EL (cell line): ENCODE measurements at places on chromosomes 5 and 9.

DNA sequence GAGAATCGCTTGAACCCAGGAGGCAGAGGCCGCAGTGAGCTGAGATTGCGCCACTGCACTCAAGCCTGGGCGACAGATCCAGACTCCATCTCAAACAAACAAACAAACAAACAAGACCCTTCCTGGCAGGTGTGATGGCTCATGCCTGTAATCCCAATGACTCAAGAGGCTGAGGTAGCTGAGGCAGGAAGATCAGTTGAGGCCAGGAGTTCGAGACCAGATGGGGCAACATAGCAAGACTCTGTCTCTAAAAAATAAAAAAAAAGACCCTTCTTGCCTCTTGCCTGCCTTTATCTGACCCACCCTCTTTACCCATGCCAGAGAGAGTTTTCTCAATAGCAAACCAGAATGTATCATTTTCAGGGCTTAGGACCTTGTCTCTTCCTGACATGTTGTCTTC, 8.8 kb upstream of the PANK3 start:
- no peak for DNase-seq

DNA sequence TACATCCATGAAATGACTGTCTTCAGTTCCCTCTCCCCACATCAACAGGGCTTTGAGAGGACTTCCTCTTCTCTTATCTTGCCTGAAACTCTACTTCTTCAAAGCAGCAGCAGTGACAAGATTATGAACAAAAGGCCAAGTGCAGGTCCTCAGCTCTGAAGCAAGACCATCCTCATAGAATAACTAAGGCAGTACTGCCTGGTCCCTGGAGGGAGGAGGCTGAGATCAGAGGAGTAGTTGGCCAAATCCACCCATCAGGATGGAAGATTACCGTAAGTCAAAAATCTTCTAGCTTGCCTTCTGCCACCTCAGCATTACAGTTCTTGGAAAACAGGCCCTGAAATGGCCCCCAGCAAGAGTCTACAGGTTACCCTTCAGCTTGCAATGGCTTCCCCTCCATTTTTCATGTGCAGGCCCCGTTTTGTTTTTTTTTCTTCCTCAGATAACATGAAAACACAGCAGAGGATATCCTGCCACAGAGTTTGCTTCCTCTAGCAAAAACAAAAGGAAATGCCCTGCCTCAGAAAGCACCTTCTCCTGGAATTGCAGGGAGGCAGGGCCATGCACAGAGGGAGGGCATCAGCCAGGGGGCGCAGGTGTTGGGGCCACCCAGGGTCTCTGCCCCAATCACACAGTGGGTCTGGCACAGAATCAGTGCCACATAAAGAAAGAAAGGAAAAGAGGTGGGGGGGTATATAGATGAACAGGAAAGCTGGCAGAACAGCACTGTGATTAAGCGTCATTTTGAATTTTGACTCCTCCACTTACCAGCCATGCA, 40.0 kb downstream of the KLHL3 start:
- DNase-seq = no peak

DNA sequence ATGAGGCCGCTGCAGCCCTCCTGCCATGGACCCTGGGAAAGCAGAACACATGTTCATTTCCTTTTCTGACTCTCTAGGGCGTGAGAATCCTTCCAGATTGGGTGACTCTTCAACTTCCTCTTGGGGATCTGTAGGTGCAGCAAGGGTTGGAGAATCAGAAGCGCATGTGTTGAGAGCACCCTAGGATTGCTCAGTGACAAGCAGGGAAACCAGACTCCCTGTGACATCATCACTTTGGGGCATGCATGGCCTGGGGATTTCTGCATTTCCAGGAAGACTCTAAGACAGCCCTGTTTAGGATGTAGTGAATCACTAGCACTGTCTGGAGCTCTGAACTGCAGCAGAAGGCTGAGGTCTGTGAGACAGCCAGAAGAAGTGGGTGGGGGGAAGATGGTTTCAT, 15.1 kb upstream of the LCP2 start:
- peak; percentile 14 for DNase-seq

DNA sequence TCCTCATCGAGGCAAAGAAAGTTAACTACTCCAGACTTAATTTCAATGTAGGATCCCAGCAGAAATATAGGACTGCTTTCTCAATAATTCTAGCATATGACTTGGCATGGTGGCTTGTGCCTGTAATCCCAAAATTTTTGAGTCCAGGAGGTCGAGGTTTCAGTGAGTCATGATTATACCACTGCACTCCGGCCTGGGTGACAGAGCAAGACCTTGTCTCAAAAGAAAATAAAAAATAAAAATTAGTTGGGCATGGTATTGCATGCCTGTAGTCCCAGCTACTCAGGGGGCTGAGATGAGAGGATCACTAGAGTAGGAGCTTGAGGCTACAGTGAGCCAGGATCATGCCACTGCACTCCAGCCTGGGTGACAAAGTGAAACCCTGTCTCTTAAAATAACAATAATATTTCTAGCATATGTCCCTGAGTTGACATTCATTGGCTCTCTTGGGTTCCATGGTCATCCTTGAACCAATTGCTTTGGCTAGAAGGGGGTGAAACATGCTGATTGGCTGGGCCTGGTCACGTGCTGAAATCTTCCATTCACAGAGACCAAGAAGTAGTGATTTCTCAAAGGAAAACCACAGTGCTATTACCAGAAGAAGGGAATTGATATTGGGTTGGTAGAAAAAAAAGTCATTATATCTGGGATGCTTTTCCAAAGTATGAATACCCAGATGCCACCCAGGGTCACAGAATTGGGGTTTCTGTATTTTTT, 31.6 kb upstream of the GARNL3 start:
- peak; percentile 14 for DNase-seq

- peak; percentile 31 for DNase-seq
Observed at GRCh38 chr9:16458696-16459420, 411.6 kb downstream of the BNC2 start.

GRCh38 chr5:39587675-39588074, 162.9 kb upstream of the DAB2 start:
- no peak for DNase-seq

DNA sequence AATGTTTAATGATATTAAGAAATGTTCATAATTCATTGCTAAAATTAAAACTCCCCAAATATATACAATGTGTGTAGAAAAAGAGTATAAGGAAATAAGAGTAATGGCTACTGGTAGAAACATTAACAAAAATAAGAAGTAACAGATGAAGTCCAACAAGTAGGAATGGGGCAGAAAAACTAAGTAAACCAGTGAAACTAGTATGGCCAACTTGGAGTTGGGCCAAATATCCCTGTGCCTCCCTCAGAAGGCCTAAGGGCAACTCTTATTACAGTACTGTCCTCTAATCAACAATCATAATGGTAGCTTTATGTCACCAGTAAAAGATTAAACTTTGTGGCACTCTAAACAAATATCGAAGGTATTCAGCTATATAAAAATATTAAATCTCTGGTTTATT, 93.5 kb downstream of the SSBP2 start:
- DNase-seq = peak; percentile 31

GRCh38 chr9:99231711-99232110, 9.6 kb downstream of the SEC61B start:
- peak; percentile 29 for DNase-seq

GRCh38 chr5:154218786-154219185, 28.3 kb downstream of the GALNT10 start:
- DNase-seq = no peak

GRCh38 chr5:131463656-131464055, 171.4 kb downstream of the RAPGEF6 start:
- no peak for DNase-seq

GRCh38 chr9:91037511-91038482, 236.2 kb downstream of the SYK start:
- DNase-seq = peak; percentile 92

DNA sequence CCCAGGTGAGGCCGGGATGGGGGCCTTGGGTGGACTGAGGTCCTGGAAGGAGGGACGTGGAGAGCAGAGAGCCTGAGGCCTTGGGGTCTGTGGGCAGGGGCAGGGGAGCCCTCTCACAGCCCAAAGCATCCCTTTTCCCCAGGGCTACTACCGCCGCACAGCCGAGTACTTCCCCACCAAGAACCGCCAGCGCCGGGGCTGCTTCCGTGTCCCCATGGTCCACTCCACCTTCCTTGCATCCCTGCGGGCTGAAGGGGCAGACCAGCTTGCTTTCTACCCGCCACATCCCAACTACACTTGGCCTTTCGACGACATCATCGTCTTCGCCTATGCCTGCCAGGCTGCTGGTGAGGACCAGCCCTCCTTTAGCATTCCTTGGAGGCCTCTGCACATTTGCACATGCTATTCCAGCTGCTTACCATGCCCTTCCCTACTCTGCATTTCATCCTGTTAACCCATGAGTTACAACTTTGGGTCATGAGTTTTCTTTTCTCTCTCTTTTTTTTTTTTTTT, 3.7 kb downstream of the CERCAM start:
- no peak for DNase-seq

GRCh38 chr9:20117986-20118385, 329.1 kb upstream of the SLC24A2 start:
- no peak for DNase-seq

GRCh38 chr9:3513265-3513818, 12.5 kb downstream of the RFX3 start:
- DNase-seq = no peak

- no peak for DNase-seq
Observed at GRCh38 chr5:122190156-122190555, 60.8 kb downstream of the ZNF474 start.

DNA sequence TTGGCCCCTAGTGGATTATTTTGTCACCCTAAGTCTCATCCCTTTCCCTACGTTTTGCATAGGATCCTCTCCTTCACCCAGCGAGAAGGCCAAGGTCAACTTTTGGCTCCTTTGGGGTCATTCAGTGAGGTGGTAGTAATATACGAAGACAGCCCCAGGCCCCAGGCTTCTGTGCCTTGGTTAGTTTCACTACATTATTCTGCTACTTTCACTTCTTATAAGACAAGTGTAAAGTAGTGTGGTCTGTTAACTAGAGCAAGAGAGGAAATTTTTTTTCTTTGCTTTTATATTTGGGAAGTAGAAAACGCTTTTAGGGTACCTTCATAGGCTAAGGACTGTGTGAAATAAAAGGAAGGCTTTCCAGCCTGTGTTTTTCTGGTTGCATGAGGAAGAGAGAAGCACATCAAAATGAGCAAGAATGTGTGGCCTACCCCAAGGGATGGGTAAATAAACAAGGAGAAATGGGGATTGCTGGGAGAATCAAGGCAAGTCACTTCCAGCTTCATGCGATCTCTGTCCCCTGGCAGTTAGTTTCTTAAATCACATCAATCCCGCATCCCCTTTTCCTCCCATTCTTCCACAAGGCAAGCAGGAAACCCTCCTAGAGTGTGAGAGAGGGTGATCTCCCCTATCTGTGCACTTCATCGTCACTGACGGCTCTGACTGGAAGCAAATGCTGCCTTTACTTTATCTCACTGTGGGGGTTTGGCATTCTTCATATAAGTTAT, 677.0 kb upstream of the WWC1 start:
- no peak for DNase-seq

- peak; percentile 64 for DNase-seq
Observed at GRCh38 chr5:131218392-131218791, 45.5 kb upstream of the CDC42SE2 start.

GRCh38 chr5:42636425-42636824, 120.2 kb upstream of the CCDC152 start:
- no peak for DNase-seq

DNA sequence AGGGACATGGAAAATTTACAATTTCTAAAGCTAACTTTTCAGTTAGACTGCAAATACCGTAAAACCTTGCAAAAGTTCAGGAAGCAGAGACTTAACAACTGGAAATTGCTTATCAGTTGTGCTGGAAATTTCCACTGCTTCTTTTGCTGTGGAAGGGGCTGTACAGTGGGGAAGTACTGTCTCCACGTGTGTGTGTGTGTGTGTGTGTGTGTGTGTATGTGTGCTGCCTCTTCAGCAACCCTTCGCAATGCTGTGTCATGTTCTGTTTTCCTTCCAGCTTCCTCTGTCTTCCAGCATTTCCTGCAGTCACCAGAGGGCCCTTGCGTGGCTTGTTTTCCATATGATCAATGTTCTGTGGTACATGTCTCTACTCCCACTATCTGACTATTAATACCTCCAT, 87.5 kb upstream of the RANBP3L start:
- DNase-seq = no peak

GRCh38 chr5:133389066-133389590, 223.2 kb downstream of the FSTL4 start:
- DNase-seq = no peak

DNA sequence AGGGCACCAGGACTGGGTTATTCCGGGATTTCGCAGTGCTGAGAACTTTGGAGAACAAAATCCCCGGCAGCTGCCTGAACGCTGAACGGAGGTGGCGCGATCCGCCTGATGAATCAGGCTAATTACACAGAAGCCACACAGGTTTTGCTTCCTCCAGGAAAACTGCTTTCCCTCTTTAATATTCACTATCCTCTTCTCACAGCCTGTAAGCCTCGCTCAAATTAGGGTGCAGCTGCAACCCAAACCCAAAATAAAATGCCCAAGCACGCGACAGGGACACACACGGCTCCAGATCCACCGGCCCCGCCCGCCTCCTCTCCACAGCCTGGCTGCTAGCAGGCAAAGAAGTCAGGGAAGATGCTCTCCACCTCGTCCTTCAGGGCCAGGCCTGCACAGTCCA, 6.0 kb downstream of the SOHLH1 start:
- DNase-seq = no peak

DNA sequence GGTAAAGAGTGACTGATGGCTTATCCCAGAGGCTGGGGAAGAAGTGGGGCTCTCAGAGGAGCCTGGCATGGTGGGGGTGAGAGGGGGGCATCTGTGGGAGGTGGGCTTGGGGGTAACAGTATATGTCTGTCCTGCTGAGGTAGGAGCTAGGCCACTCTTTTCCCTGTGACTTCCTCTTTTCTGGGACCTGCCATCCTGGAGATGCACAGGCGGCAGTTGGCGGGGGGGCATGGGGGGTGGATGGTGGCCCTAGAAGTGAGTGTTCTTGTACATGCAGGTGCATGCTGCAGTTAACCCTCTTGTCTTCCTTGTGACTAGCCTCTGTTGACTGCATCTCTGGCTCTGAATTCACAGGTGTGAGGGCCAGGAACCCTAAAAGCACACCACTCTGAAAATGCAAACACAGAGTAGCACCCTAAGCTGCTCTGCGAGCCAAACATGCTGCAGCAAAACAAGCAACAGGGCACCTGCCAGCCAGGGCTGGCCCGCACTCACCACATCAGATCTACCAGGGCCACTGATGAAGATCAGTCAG, 123.8 kb upstream of the SHB start:
- DNase-seq = no peak

DNA sequence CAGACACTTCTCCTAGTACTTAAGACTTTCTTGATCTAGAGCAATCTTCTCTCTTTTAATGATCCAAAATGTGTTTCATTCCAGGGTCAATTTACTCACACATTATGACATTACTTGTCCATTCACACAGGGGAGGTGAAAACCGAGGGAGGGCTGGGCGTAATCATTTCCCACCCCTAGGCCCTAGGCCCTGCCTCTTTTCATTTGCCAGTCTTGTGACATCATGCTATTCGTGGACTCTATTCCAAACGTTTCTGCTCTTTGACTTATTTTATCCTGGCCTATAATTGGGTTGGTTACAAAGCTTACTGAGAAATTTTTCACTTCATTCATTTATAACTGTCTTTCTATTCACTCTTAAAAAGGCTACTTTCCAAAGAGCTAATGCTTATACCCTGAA, 2.4 kb downstream of the DCAF12 start:
- no peak for DNase-seq

GRCh38 chr9:116484492-116485061, 202.5 kb upstream of the TRIM32 start:
- no peak for DNase-seq

- DNase-seq = no peak
Observed at GRCh38 chr9:16221366-16221765, 649.1 kb downstream of the BNC2 start.

- peak; percentile 19 for DNase-seq
Observed at GRCh38 chr9:93684806-93685543, 108.6 kb downstream of the PHF2 start.

- DNase-seq = peak; percentile 99
Observed at GRCh38 chr9:100428871-100429654, 2.1 kb downstream of the MSANTD3 start.
